ENCODE measurements at places on chromosomes 4 and X. TPM values are rescaled to one million over a fixed set of nuclear protein-coding genes. Genes with fewer than 3 reads are reported as not detected.

The S100G gene
- not detected for total RNA-seq

The SPP1 gene
- 240 TPM for total RNA-seq

The MEPE gene
- total RNA-seq = not detected

The SLC2A9 gene
- total RNA-seq = 0.23 TPM

DNA sequence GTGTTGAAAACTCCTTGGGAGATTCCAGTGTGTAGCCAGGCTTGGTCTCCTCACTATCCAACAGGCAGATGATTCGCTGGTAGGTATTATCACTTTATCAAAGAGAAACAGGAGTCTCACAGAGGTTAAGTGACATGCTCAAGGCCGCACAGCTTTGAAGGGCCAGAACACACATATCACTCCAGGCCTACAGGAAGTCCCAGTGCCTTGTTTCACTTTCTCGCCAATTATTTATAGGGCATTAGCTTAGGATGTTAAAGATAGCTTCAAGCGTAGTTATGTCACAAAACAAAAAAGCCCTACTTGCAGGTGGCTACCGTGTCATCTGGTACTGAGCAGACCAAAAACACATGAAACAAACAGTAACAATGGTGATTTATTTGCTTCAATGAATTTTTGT lies 13.2 kb downstream of the ATP8A1 start:
- no peak for ATAC-seq

DNA sequence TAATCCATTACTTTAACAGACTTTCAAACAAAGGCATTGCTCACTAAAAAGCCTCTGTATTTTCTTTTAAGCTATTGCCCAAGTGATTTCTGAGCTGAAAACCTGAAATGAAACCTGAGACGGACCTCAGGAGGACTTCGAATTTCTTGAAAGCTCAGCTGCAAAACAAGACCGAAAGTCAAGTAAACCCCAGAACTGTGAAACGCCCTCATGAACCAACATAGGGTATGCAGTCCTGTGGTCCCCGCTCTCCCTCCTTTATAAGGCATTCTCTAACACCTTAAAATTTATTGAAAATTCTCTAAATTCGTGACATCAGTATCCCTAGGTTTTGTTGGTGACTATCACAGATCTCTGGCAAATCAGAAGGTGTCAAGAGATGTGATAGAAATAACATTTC lies 91.8 kb downstream of the SHISA3 start:
- no peak for ATAC-seq

GRCh38 chr4:169976951-169977350 lies 49.2 kb downstream of the MFAP3L start:
- ATAC-seq = no peak

DNA sequence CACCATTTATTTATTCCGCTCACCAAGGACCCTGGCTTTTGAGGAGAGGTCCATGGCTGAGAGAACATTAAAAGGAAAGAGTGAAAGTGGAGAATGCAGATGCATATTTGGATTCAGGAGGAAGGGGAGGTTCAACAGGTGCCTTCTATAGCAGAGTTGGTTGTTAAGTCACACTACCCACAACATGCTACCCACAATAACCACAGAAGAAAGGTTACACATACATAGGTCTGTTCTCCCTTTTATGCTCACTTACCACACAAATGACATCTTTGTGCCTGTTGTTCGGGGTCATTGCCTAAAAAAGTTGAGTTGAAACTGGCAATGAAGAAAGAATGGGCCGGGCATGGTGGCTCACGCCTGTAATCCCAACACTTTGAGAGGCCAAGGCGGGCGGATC lies 587.4 kb downstream of the RPA4 start:
- ATAC-seq = no peak

DNA sequence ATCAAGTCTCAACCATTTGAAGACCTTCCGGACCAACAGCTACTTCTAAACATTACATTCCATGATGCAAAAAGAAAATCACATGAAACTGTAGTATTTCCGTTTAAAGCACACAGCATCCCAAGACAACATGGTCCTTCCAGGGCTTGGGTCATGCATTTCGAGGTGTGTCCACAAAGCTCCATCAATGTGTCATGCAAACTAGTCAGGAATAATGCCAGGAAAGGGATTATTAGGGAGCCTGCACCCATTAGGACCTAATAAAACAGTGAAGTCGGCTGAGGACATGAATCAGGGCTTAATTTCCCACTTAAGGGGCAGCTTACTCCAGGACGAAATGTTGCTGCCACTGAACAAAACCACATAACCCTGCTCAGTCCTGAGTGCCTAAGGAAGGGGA lies 177.9 kb downstream of the TSPAN5 start:
- ATAC-seq = no peak

DNA sequence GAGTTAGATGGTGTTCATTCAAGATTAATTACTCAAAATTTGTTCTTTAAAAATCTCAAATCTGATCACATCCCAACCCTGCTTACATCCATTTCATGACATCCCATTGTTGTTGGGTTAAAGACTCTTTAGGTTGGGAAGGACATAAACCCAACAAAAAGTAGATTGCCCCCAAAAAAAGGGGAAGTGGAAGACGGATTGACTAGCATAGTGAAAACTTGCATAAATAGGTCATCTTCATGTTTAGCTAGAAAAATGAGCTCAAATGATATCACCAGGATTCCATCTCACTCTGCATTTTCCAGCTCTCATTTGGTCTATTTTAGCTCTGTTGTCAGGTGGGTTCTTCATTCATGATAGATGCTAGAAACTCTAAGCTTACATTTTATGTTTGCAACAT lies 18.5 kb upstream of the TET2 start:
- no peak for ATAC-seq

DNA sequence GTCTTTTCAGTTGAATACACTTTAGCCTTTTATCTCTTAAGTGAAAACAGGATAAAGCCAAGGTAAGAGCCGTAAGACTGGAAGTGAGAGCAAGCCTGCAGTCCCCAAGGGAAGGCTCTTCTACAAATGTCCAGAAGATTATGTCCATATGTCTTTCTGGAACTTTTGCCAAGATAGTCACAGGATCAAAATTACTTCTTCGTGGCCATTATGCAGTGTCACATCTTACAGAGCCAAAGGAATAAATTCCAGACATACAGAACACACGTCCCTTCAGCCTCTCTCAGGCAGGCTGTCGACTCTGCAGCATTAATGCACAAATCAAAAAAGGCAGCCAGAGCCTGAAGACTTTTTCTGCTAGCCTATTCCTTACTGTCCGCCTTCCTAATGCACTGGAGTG lies 10.9 kb upstream of the GATB start:
- peak; percentile 56 for ATAC-seq

- no peak for ATAC-seq
These were observed 46.0 kb upstream of the TMPRSS11F start for GRCh38 chr4:68175562-68176155.

- no peak for ATAC-seq
These were observed 31.8 kb upstream of the PDLIM5 start for GRCh38 chr4:94419956-94420355.

DNA sequence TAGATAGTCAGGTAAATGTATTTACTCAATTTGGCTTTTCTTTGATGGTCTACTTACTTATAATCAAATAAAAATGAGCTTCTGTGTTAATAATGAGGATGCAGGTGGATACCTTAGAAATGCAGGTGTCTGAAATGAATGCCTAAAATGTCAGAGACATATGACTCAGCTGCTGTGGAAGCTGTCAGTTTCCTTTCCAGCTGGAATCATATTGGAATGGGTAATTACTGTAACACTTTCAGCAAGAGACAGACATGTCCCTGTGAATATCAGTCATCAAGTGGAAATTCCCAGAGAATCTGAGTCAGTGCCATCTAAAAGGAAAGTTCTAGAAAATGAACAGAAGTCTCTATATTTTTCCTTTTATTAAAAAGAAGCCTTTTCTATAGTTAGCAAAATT lies 783.0 kb upstream of the AADAT start:
- no peak for ATAC-seq

DNA sequence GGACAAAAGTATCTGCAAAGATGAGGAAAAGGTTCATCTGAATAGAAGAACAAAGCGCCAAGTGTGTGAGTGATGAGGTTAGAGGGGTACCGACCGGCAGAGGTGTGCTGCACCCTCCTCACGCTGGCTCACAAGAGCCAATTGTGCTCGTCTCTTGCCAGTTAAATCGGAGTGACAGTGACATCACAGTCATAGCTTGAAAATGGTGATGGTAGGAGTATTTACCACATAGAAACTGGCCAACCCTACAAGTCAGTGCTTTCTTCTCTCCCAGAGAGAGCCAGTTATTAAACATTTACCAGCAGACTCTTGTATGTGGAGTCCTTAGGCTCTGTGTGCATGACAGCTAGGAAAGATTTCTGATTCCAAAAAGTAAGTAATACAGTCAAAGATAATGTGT lies 32.4 kb downstream of the CLDN22 start:
- no peak for ATAC-seq

GRCh38 chr4:130545596-130545995 lies 1449.6 kb downstream of the C4orf33 start:
- ATAC-seq = no peak

Data from motor neuron (in vitro differentiated cells).